GM04503 (cell line): ENCODE measurements at places on chromosomes 7 and 10.
A peak's percentile ranks its signal among the peaks of the same experiment; 100 is the strongest.

DNA sequence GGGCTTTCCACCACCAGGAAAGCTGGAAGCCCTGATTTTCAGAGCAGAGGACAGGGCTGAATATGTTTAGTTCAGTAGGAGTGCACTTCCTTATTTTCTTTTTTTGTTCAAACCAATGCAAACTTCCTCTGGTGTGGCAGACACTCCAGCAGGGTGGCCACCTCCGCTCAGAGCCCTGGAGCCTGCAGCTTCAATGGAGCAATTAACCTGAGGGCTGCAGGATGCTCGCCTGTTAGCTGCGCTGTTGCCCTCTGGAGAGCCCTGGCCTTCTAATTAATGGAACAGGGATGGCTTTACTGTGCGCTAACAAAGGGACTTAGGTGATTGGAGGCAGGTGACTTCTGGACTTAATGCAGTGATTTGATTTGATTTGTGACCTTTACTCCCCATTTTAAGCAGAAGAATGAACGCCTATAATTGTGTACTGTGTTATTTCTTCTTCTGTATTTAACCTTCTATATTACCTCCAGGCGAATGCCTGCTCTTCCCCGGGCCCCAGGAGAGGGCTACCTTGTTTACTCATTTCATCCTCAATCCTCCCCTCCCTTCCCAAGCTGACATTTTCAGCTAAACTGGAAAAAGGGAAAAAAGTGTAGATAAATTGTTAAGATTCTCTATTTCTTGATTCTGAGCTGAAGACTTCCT is 123.0 kb upstream of the CTBP2 start:
- no peak for DNase-seq

GRCh38 chr10:62054408-62054807 is 152.9 kb downstream of the ARID5B start:
- DNase-seq: no peak

GRCh38 chr7:141227454-141227853 is 153.6 kb downstream of the TMEM178B start:
- DNase-seq: no peak

DNA sequence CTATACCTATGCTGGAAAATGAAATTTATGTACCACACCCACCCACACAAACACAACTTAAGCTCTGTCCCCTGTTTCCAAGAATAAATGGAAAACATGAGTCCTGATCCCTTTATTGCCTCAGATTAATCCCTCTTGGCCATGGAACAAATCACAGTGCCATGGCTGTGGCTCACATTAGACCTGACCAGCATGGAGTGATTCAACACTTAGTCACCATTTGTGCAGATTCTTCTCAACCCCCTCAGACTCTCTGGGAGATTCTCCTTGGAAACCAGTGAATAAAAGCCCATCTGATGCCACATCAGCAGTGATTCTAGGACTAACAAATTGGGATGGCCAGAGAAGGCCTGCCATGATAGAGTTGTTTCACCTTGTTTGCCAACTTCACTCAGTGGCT is 204.4 kb upstream of the TMEM72 start:
- DNase-seq: peak; percentile 99

DNA sequence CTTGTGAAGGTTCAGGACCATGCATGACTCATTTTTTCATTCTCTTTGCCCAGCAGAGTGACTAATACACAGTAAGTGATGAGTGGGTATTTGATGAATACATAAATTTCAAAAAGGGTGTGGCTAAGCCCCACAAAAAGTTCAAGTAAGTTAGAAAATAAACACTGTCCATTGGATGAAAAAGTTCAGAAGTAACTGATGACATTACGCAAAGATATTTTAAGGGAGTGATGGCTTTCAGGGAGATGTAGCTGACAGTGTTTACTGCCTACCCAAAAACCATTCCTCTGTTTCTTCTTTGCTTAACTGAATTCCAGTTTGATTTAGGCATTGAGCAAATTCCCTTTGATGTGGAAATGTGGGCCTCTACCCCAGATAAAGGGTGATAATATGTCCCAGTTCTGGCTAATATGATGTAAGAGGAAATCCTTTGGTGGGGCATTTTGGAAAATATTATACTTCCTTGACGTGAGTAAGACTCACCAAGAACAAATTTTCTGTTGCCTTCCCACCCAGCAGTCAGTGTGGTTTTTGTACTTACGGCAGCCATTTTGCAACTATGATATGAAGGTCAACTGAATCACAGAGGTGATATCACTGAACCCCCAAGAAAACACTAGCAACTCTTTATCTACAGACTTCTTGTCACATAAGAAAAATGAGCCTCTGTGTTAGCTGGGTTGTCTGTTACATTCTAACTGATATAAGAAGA is 29.0 kb upstream of the EBLN1 start:
- no peak for DNase-seq
